ENCODE measurements at places on chromosomes 5 and 9.

- H3K4me1 ChIP-seq = peaks cover 36% of the 10 kb centered on the region
- H3K27ac ChIP-seq = peak overlapping the region; percentile 34
- H3K4me3 ChIP-seq = peak overlapping the region; percentile 79
- H3K36me3 ChIP-seq = no peaks in the 10 kb centered on the region
These were observed 2.8 kb upstream of the CCIN start for GRCh38 chr9:36166168-36166927.

- H3K36me3 ChIP-seq = no peaks in the 10 kb centered on the region
- H3K27me3 ChIP-seq = no peaks in the 10 kb centered on the region
- DNase-seq = no peak
- H3K4me1 ChIP-seq = no peaks in the 10 kb centered on the region
- no peak overlapping the region for H3K27ac ChIP-seq
These were observed 46.6 kb downstream of the ST8SIA4 start for GRCh38 chr5:100856462-100856861.

DNA sequence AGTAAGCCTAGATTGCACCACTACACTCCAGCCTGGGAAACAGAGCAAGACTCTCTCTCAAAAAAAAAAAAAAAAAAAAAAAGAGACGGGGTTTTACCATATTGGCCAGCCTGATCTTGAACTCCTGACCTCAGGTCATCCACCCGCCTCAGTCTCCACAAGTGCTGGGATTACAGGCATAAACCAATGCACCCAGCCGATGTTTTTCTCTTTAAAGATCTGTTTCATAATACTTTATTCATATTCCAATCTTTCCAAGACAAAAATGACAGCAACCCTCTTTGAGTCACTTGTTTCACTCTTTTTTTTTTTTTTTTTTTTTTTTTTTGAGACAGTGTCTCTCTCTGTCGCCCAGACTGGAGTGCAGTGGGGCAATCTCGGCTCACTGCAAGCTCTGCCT is 13.6 kb upstream of the LMNB1 start:
- H3K27ac ChIP-seq = no peak overlapping the region
- no peaks in the 10 kb centered on the region for H3K4me1 ChIP-seq
- H3K4me3 ChIP-seq = no peak overlapping the region
- no peak for DNase-seq

DNA sequence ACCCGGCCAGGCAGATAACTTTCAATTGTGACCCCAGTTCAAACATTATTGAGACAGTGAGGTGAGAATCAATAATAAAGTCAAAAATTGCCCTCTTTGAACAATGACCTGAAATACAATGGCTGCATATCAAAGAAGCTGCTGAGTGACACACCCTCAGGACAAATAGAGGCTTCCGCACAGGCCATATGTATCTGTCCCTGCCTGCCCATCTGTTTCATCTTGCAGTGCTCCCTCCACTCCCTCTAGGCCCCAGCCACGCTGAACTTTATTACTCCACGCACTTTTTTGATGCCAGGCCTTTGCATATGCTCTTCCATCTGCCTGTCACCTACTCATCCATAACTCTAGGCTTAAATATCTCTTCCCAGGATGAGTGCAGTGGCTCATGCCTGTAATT is 15.9 kb upstream of the PFDN1 start:
- no peak overlapping the region for H3K4me3 ChIP-seq
- H3K4me1 ChIP-seq = peaks cover 31% of the 10 kb centered on the region
- no peak for DNase-seq
- no peaks in the 10 kb centered on the region for H3K36me3 ChIP-seq

DNA sequence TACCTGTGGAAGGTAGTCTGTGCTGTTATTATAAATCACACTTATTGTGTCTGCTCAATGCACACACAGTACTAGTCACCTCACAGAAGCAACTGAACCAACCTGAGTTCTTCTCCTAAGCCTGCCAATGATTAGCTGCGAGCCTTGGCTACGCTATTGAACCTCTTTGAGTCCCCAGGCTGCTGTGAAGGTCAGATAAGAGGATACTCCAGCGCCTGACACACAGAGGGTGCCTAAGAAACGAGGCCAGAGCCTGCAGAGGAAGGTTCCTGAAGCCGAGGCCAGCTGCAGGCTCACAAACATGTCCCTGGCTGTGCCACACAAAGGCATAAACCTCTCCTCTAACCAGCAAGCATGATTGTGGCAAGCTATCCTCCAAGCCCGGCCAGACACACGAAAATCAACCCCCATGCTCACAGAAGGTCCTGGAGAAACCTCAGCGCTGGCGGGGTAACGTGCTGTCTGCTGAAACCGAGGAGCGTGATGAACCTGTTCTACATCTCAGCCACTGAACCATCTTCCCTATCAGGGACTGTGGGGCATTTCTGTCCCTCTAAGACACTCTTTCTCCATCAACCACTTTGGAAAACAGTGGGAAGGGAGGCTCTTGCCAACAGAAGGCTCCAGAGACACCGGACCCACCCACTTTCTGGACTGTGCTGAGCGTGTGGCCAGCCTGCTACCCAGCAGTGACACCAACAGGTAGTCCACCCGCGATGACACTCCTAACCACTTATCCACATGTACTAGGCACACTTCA is 53.2 kb upstream of the SLC25A51 start:
- DNase-seq = no peak
- H3K4me3 ChIP-seq = no peak overlapping the region
- peaks cover 23% of the 10 kb centered on the region for H3K4me1 ChIP-seq
- no peak overlapping the region for H3K27ac ChIP-seq

GRCh38 chr5:1006656-1007071 is 1.9 kb upstream of the NKD2 start:
- no peak overlapping the region for H3K27ac ChIP-seq
- DNase-seq = no peak
- no peaks in the 10 kb centered on the region for H3K4me1 ChIP-seq
- no peak overlapping the region for H3K4me3 ChIP-seq
- no peaks in the 10 kb centered on the region for H3K36me3 ChIP-seq

DNA sequence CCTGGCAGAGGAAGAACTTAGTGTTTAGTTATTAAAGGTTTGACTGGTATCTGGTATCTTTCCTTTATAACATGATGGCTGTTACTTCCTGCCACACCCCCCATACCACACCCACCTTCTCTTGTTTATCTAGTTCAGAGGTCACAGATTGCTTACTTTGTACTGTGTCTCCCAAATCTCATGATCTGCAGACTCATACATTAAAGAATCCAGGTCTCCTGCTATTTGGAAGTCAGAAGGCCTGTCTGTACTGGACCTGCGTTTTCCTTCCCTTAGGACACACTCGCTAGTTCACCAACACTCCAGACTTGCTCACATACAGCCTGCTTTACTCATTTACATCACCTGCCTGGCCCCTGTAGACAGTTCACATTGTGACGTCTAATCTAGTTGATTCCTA is 39.3 kb downstream of the NUDT12 start:
- H3K4me3 ChIP-seq = no peak overlapping the region
- H3K36me3 ChIP-seq = no peaks in the 10 kb centered on the region
- H3K4me1 ChIP-seq = peaks cover 38% of the 10 kb centered on the region
- H3K27ac ChIP-seq = no peak overlapping the region
- DNase-seq = no peak
